ENCODE measurements at places on chromosomes 3 and 15. TPM values are rescaled to one million over a fixed set of nuclear protein-coding genes. Genes with fewer than 3 reads are reported as not detected.

Gene ZPLD1
- 0.12 TPM for total RNA-seq

Gene INSYN1
- 7.9 TPM for total RNA-seq

Gene KIF9
- total RNA-seq = 19.4 TPM

Gene CFAP44
- total RNA-seq = 9.3 TPM

Gene TUSC7
- not detected for total RNA-seq

Gene SPRED1
- 40.4 TPM for total RNA-seq

Gene CCDC12
- 28.1 TPM for total RNA-seq

Gene KNL1
- 13.7 TPM for total RNA-seq

Gene P3H2
- total RNA-seq = 73.9 TPM

Gene KCNAB1
- total RNA-seq = 3.0 TPM

Gene SLC24A1
- 10.2 TPM for total RNA-seq

Gene CPA3
- total RNA-seq = 1.6 TPM

Gene TGM4
- not detected for total RNA-seq

Gene HIGD2B
- not detected for total RNA-seq

Gene XCR1
- 0.35 TPM for total RNA-seq

Gene SCAMP5
- total RNA-seq = 14.1 TPM

Gene HEMK1
- 16.1 TPM for total RNA-seq

Gene BSN
- 1.5 TPM for total RNA-seq

Gene C3orf70
- 8.8 TPM for total RNA-seq

Gene SLC25A26
- 27.9 TPM for total RNA-seq

Gene NEK11
- total RNA-seq = 15.2 TPM

Gene DPPA2
- total RNA-seq = 0.41 TPM

Gene CNTN3
- 8.1 TPM for total RNA-seq

Gene WNT5A
- 84.9 TPM for total RNA-seq

Gene BNIP2
- total RNA-seq = 48.9 TPM

Gene PIF1
- 9.1 TPM for total RNA-seq

Gene TMEM207
- 12.2 TPM for total RNA-seq

Gene SLC35G2
- total RNA-seq = 6.8 TPM

Gene CMTM8
- total RNA-seq = 7.5 TPM

Gene EFCC1
- 5.0 TPM for total RNA-seq

Gene CCR9
- total RNA-seq = 0.18 TPM

Gene MYZAP
- 2.7 TPM for total RNA-seq

Gene SPSB4
- total RNA-seq = 10.9 TPM

Gene CCRL2
- total RNA-seq = 2.6 TPM

Gene GP5
- total RNA-seq = 1.6 TPM

Gene GOLGA8T
- total RNA-seq = 1.8 TPM

Gene LIPH
- total RNA-seq = 1.9 TPM

Gene SPTBN5
- 1.4 TPM for total RNA-seq

Gene SLC51B
- total RNA-seq = 1.5 TPM

Gene CRYGS
- 2.9 TPM for total RNA-seq

Gene BFSP2
- total RNA-seq = not detected

Gene CCDC39
- total RNA-seq = not detected

Gene GPR176
- 14.4 TPM for total RNA-seq
